AML-193 (cell line): ENCODE measurements at places on chromosomes 12 and 14.
A peak's percentile ranks its signal among the peaks of the same experiment; 100 is the strongest.

DNA sequence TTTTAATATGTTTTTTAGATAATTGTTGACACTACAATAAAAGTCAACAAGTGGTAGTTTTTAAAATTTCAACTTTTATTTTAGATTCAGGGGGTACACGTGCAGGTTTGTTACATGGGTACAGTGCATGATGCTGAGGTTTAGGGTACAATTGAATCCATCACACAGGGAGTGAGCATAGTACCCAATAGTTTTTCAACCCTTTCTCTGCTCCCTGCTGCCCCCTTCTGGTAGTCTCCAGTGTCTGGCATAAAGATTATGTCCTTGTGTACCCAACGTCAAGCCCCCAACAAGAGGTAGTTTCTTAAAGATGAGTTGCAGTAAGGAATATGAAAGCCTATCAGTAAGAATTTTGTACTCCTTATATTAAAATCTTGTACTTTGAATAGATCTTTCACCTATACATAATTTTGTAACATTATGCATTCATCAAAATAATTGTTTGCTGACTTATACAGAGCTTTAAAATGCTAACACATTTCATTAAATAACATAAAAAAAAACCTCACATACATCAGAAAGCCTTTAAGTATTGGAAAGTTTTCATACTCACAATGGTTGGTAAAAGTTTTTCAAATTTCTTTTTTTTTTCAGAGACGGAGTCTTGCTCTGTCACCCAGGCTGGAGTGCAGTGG is 5.4 kb upstream of the RALGAPA1 start:
- DNase-seq: peak; percentile 57

- no peak for DNase-seq
Observed at GRCh38 chr12:65443038-65443437, 164.6 kb downstream of the MSRB3 start.

- no peak for DNase-seq
Observed at GRCh38 chr14:100800041-100800440, 25.9 kb upstream of the MEG3 start.

- DNase-seq: peak; percentile 78
Observed at GRCh38 chr12:124898200-124898922, 16.1 kb downstream of the UBC start.

DNA sequence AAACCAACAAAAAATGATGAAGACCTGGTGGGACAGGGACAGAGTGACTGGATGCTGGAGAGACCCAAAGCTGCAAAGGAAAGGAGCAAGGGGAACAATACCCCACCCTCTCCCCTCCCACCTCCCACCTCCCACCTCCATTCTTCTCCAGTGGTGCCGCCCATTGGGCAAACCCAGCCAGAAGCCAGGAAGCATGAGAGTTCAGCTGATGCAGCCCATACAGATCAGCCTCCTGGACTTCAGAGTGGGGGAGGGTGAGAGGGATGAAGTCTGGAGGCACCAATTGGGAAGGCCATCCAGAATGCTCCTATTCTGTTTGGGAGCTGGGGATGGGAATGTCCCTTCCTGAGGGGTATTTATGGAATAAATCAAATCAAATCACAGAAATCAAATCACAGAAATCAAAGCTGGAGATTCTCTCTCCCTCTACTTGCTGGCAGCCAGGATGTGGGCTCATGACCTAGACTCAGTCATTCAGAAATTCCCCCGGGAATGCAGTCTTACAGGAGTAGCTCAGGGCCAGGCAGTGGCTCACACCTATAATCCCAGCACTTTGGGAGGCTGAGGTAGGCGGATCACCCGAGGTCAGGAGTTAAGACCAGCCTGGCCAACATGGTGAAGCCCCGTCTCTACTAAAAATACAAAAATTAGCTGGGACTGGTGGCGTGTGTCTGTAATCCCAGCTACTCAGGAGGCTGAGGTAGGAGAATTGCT is 31.1 kb downstream of the IRF2BPL start:
- DNase-seq: no peak

GRCh38 chr12:93145086-93145485 is 216.0 kb upstream of the EEA1 start:
- DNase-seq: no peak

GRCh38 chr12:124921200-124922031 is 7.0 kb upstream of the UBC start:
- DNase-seq: no peak

DNA sequence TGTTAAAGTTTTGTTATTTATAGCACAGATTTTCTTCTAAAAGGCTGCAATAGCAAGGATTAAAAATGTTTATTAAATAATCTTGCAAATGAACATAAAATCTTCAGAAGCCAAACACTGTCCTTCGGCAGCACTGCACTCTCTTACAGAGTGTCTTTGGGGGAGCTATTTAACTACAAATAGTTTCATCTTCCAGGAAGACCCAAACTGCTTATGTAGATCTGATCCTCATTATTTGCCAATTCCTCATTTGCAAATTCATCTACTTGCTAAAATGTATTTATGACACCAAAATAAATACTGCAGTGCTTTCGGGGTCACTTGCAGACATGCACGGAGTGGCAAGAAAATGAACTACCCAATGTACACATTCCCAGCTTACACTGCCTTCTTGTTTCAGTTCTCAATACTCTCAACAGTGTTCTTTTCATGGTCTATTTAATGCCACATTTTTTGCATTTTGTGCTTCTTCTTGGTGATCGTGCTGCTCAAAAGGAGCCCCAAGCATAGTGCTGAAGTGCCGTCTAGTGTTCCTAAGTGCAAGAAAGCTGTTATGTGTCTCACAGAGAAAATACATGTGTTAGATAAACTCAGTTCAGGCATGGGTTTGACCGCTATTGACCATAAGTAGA is 128.1 kb downstream of the PRKD1 start:
- no peak for DNase-seq

DNA sequence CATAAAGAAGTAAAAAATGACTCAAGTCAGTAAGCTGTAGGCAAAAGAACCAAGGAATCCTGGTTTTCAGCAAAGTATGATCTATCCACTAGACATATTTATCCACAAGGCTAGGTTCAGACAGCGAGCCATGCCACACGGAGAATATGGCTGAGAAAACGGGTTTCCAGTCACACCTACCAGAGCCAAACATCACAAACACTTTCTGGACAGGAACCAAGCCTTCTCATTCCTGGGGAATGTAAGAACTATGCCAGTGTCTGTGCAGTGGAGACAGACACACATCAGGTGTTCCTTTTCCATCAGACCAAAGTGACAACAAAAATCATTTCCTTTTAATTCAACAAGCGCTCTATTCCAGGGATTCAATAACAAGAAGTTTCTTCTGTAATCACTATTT is 41.1 kb downstream of the AREL1 start:
- no peak for DNase-seq

DNA sequence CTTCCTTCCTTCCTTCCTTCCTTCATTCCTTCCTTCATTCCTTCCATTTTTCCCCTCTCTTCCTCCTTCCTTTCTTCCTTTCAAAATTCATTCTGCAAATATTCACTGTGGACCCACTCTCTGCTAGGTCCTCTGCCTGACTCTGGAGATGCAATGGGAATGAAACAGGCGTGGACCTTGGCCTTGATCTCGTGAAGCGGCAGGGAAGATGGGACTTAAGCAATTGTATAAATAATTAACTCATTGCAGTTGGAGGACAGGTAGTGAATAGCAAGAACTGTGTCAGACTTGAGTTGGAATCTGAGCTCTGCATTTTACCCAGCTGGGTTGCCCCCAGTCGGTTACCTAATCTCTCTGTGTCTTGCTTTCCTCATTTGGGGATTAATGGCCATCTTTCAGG is 230.6 kb upstream of the LHX5 start:
- DNase-seq: no peak

DNA sequence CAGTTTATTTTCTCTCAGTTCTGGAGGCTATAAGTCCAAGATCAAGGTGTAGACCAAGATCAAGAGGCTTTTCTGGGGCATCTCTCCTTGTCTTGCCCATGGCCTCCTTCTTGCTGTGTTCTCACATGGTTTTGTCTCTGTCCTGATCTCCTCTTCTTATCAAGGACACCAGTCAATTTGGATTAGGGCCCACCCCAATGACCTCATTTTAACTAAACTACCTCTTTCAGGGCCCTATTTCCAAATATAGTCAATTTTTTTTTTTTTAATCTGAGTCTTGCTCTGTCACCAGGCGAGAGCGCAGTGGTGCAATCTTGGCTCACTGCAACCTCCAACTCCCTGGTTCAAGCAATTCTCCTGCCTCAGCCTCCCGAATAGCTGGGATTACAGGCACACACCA is 50.8 kb downstream of the TSHR start:
- no peak for DNase-seq

GRCh38 chr12:25469861-25470260 is 83.2 kb downstream of the LMNTD1 start:
- no peak for DNase-seq

DNA sequence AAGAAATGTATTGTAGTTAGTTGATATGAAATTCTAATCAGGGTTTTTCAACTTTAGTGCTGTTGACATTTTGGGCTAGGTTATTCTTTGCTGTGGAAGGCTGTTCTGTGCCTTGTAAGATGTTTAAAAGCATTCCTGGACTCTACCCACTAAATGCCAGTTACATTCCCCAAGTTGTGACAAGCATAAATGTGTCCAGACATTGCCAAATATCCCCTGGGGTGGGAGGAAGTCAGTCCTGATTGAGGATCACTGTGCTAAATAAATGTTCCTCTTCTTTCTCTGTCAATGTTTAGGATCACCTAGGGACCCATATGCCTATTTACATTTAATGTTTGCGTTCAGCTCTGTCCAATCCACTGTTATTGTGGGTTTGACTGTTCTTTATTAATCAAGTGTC is 268.3 kb downstream of the TMTC2 start:
- peak; percentile 23 for DNase-seq

DNA sequence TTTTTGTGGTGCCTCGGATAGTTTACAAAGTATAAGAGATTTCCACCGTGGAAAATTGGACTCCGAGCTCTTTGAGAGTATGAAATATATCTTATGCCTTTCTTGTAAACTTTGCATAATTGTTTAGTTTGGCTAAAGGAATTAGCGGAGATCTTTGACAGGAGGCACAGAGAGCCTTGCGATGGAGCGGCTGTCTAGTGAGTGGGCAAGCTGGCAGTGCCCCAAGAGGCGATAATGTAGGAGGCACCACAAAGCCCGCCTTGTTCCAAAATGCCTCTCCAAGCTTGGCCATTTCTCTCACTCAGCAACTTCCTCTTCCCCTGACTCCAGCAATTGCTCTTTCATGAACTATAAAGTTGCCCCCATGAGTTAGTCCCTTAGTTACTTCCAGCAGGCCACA is 270.1 kb upstream of the PRICKLE1 start:
- no peak for DNase-seq

DNA sequence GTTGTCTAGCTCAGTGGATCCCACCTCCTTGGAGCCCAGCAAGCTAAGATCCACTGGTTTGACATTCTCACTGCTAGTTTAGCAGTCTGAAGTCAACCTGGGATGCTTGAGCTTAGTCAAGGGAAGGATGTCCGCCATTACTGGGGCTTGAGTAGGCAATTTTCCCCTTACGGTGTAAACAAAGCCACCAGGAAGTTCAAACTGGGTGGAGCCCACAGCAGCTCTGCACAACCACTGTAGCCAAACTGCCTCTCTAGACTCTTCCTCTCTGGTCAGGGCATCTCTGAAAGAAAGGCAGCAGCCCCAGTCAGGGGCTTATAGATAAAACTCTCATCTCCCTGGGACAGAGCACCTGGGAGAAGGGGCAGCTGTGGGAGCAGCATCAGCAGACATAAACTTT is 16.7 kb upstream of the TAS2R43 start:
- DNase-seq: no peak

- DNase-seq: no peak
Observed at GRCh38 chr12:113449839-113450238, 21.8 kb downstream of the LHX5 start.

DNA sequence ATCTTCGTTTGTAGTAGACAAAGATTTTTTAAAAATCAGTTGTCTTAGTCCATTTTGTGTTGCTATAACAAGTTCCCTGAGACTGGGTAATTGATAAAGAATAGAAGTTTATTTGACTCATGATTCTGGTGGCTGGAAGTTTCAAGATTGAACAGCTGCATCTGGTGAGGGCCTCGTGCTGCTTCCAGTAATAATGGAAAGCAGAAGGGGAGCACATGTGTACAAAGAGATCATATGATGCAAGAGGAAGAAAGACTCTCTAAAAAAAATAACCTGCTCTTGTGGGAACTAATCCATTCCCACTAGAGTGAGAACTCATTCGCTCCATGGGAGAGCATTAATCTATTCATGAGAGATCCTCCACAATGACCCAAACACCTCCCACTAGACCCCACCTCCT is 24.8 kb downstream of the MUCL1 start:
- DNase-seq: peak; percentile 22

- DNase-seq: no peak
Observed at GRCh38 chr14:72634691-72635616, 258.9 kb downstream of the DPF3 start.

DNA sequence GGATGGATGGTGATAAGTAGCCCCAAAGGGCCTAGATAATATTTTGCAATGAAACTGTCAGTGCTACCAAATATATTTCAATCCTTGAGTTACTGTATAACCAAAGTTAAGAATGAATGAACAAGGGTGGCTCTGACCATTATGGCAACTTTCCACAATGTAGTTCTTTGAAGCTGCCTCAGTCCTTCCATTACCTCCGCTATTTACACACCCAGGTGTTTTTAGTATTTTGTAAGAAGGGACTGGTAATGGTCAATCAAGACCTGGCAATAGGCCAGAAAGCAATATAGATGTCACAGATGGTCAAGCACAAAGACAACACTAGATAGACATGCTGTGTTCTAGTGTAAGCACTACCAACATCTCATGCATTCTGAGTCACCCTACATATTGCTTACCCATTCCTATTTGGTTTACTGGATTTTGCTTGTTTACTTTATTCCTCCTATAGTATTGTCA is 16.3 kb downstream of the DUSP16 start:
- no peak for DNase-seq

DNA sequence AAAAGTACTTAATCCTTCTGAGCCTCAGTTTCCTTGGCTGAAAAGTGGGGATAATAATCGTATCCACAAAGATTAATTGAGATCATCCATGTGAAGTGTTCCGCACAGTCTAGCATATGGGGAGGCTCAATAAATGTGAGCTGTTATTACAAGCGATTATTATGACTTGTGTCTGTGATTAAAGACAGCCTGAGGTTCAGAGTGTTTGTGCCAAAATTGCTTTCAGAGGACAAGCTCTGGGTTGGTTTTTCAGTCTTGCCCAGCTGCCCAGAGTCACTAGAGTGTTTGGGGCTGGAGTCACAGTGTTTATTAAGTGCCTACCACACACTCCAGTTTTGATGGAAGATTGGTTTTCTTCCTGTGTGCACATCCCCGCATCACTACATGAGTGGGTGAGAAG is 53.5 kb downstream of the NTF3 start:
- DNase-seq: no peak

DNA sequence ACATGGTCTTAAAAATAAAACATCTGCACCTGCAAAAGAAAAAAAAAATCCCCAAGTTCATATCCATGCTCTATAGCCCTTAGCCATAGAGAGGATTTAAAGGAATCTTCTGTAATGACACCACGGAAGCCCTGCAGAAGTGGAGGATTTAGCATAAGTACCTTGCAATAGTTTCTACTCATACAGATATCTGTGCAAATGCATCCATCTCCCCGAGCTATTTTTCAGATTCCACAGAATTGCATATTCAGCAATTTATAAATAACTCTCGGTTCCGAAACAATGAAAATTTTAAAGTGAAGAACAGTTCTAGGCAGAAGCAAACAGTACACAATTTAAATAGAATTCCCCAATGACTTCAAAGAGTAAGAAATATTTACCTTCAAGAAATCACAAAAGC is 424 bp downstream of the IGF1 start:
- DNase-seq: no peak

GRCh38 chr12:122517877-122518276 is 8.9 kb downstream of the RSRC2 start:
- DNase-seq: no peak
